ENCODE measurements at places on chromosomes 2 and 18.
A peak's percentile ranks its signal among the peaks of the same experiment; 100 is the strongest.

GRCh38 chr2:73985308-73986084 lies 786 bp downstream of the TET3 start:
- peak; percentile 79 for DNase-seq

GRCh38 chr2:3317277-3317685 lies 60.3 kb downstream of the EIPR1 start:
- no peak for DNase-seq

DNA sequence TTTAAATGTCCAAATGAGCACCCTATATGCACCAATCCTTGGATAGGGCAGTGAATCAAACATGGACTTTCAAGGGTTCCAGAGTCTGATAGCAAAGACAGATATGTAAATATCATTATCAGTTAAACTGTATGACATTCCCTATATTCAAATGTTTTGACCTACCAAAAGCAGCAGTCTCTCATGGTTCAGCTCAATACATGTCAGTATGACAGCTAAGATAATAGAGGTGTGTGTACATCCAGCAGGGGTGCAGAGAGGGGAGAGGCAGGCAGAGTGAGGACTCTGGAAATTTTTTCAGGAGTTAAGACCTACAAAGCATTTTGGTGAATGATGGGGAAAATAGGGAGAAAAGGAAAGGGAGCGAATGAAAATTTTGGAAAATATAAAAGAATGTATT lies 106.3 kb downstream of the MYO3B start:
- no peak for DNase-seq

DNA sequence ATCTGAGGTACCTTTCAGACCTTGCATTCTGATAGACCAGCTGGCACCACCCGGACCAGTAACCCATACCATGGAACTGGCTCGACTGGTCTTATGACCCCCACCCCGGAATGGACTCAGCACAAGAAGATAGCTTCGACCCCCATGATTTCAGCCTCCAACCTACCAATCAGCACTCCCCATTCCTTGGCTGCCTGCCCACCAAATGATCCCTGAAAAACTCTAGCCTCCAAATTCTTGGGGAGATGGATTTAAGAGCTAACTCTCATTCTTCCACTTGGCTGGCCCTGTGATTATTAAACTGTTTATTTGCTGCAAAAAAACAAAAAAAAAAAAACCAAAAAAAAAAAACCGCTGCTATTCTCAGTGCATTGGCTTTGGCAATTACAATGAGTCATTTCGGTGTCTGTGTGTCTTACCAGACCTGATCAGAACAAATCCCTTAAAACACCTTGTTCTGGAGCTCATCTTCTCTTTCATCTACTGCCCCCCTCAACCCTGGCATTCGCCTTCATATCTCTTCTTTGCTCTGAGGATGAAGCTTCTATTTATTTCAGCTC lies 60.1 kb upstream of the KIF5C start:
- DNase-seq: peak; percentile 32

DNA sequence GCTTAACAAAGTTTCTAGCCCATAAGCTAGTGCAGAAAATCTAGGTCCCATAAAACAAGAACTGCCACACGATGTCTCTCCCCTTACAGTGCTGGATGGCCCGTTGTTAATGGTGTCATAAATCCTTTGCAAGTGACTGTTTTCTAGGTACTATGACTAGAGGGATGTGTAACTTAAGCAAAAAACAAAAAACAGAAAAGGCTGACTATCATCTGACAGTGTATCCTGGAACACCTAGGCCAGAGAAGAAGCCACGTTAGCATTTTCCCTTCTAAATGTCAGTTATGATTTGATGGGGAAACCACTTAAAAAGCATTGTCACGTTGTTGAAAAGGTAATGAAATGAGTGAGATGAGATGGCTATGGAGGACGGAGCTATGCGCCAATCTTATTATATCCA lies 2.4 kb downstream of the CASP8 start:
- no peak for DNase-seq

DNA sequence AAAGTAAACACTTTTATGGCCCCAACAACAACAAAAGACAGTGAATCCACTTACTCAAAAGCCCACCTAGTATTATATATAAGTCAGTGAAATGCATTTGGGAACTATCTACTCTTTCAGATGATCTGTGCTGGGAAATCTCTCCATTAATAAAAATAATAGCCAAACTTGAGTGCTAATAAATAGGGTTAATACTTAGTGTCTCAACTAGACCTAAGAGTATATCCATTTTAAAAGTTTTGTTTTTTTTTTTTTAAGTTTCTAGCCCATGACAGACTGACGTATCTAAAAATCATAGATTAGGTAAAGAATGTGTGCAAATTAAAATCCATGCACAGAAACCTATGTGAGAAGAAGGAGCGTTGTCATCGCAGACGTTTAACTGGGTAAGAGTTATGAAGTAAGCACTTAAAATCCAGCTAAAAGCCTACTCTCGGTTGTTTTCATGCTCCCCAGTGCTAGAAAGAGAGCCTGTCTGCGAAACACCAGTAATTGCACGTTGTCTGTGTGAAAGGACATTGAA lies 83.4 kb upstream of the PELI1 start:
- no peak for DNase-seq

GRCh38 chr2:9637330-9637729 lies 6.5 kb upstream of the YWHAQ start:
- peak; percentile 78 for DNase-seq

- peak; percentile 99 for DNase-seq
These were observed at the start of gene RRM2 for GRCh38 chr2:10122500-10123280. Gene RRM2 (plus strand): TSS chr2:10122739. CDS start chr2:10122799, 60 bp downstream.

GRCh38 chr18:37958499-37958898 lies 392.9 kb upstream of the CELF4 start:
- DNase-seq: no peak

- DNase-seq: no peak
These were observed 209.4 kb upstream of the SP5 start for GRCh38 chr2:170505631-170506275.

- DNase-seq: no peak
These were observed 805 bp downstream of the SNORC start for GRCh38 chr2:232870766-232871371.

GRCh38 chr2:105848367-105848766 lies 103.7 kb downstream of the NCK2 start:
- no peak for DNase-seq

DNA sequence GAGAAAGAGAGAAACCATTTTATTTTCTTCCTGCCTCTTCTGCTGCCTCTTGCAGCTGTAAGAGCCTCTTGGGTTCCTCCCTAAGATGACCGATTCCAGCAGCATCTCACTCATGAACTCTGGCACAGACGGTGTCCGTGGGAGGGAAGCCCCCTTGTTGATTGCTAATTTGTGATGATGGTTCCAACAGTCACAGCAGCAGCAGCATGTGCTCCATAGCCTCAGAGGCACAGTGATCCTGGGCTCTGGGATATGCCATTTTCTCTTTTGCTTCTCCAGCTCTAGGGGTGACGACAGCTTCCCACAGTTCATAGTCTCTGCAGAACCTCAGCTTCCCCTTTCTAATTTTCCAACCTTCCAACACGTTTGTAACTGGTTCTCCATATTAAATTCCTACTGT lies 324.2 kb upstream of the HS6ST1 start:
- DNase-seq: no peak

DNA sequence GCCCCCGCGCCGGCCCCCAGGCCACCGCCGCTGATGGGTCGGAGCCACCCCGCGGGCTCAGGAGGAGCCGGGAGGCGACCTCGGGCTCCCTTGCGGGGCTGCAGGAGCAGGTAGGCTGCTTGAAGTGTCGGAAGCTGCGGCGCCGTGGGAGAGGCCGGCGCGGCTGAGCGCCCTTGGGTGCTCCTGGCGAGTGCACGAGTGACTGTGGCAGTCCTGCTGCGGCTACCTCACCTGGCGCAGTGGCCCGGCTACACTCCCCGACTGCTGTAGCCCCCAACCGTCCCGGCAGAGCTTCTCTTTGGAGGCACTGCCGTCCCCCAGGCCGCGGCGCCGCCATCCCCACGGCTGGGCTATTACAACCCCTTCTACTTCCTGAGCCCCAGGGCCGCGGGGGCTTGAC lies 10.0 kb upstream of the LYPD6 start:
- DNase-seq: no peak

DNA sequence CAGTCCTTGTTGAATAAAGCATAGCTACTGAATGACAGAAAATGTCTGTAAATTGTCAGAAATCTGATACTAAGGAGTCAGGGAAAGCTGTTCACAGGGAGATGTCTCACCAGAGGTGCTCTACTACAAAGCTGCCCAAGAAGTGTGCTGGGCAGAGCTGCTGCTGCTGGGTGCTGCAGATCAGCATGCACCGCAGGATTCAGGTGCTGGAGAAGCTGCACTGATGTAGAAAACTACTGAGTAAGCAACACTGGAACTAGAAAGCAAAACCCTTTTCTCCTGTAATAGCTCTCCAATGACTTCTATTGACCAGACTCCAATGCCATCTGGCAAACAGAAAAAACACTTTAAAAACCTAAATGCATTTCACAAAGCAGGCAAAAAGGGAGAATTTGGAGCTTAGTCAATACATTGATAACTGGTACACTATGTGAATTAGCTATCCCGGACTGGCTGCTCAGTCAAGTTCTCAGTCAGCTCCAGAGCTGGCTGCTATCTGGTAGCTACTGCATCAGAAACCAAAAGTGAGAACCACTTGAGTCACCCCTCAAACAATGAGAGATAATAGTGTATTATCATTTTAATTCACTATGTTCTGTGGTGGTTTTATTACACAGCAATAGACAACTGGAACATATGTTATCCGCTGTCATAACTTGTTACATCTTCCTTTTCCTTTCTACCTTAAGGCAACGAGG lies 493.1 kb downstream of the CPS1 start:
- no peak for DNase-seq

GRCh38 chr2:160582490-160583145 lies 89.0 kb upstream of the RBMS1 start:
- no peak for DNase-seq

- no peak for DNase-seq
These were observed 235.0 kb downstream of the SETBP1 start for GRCh38 chr18:44915661-44916060.

DNA sequence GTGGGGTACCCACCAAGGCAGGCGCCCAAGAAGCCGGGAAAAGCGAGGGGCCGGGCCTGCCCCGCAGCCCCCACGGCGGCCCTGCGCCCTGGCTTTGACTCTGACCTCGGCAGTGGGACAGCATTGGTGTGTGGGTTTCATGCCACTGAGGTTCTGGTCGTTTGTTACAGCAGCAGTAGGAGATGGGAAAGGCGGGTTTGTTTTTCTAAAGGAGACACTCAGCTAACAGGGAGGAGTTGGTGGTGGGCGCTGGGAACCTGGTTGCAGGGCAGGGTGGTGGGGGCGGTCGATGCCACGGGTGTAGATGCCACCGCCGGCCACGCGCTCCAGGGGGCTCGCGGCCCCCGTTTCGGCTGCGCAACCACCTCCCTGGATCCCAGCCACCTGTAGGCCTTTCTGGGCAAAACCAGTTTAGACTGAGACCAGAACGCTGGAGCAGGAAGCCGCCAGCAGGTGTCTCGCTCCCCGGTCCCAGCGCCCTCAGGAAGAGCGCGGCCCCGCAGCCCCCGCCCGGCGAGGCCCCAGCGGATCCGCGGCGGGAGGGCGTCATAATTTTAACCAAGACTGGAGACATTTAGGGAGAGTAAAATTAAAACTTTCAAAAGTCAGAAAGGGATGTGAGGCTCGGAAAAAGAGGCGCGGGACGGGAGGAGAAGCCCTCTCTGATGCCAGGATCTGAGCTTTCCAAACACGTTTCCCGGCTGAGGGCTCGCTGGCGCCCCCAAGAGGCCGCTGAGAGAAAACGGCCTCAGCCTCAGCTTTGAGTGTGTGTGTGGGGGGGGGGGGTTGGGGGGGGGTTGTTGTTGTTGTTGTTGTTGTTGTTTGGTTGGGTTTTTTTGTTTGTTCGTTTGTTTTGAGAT lies 17.4 kb downstream of the CIDEA start:
- peak; percentile 98 for DNase-seq

- no peak for DNase-seq
These were observed 36.4 kb upstream of the GAREM2 start for GRCh38 chr2:26136451-26136850.

- DNase-seq: no peak
These were observed 24.5 kb downstream of the MC2R start for GRCh38 chr18:13890761-13891361.
